Thymus (tissue), 14 donors: ENCODE measurements at places on chromosomes 5 and 9. TPM values are rescaled to one million over a fixed set of nuclear protein-coding genes. Genes with fewer than 3 reads are reported as not detected.

- no peak for DNase-seq
Measured at GRCh38 chr9:135289081-135289491, 190.5 kb upstream of the PPP1R26 start.

Gene SRD5A1
- total RNA-seq: 6.9 TPM

- DNase-seq: no peak
Measured at GRCh38 chr9:115118879-115119218, 892 bp upstream of the TNC start.

GRCh38 chr9:69500896-69501295 is 171.3 kb downstream of the APBA1 start:
- DNase-seq: no peak

DNA sequence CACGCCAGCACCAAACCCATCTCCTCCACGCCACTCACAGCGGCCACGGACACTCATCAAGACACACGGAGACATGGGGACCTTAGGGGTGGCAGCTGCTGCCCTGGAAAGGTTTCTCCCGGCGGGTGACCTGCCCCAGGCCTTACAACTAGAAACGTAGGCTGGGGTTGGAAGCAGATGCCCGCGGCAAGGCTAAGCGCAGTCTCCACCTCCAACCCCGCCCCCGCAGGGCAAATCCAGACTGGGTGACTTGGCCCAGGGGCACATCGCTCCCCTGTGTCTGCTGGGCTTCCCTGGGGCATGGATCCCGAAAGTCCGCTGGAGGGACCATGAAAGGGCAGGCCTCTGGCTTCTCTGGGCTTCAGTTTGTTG is 12.0 kb upstream of the ASS1 start:
- DNase-seq: no peak

DNA sequence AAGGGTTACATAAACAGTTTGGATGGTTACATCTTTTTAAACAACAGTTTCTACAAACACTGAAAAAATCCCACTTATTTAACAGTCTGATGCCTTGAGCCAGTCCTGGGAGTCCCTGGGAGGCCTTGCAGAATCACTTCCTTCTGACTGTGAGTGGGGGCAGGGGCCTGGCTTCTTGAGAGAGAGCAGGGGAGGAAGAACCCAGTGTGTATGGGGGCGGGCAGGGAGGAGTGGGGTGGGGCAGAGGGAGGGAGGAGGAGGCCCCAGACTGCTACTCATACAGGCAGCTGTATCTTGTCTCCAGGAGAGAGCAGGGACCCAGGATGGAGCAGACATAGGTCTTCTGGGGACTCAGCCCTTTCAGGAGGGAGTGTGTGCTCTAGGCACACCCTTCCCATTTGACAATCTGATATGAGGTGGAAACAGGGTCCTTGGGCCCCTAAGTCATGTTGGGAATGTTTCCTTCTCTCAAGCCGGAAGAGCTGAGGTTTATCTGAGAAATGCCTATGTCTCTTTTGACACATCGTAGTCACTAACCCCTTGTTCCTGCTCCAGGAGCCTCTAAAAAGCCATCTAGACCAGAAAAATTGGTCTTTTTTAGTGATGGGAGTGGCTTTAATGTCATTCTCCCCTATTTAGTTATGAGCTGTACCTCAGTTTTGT is 52.8 kb downstream of the IRF1 start:
- peak; percentile 73 for DNase-seq

DNA sequence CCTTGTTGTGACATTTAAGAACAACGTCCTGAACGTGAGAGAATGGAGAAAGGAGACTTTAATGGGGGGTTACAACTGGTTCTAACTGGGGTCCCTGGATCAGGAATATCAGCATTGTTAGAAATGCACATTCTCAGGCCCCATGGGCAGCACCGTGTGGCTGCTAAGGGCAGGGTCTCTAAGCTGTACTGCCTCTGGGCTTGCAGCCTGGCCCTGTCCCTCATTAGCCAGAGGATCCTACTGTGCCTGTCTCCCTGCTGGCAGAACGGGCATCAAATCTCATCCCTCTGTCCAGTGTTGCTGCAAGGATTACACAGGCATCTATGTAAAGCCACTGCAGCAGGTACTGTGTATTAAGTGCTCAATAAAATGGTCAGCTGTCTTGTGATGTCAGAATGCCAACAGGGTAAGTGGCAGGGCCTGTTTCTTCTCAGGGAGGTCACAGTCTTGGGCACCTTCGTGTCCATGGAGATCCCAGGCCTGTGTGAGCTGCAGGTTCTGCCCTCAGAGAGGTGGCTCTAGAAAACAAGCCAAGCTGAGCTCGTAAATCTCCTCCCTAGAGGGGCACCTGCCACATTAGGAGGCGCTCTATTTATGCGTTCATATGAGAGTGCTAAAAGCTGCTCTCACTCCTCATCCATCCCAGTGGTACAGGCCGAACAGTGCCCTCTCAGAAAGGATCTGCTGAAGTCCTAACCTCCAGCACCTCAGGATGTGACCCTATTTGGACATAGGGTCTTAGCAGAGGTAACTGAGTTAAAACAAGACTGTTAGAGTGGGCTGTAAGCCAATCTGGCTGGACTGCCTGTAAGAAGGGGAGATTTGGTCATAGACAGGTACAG is 210.5 kb downstream of the GADD45G start:
- no peak for DNase-seq

DNA sequence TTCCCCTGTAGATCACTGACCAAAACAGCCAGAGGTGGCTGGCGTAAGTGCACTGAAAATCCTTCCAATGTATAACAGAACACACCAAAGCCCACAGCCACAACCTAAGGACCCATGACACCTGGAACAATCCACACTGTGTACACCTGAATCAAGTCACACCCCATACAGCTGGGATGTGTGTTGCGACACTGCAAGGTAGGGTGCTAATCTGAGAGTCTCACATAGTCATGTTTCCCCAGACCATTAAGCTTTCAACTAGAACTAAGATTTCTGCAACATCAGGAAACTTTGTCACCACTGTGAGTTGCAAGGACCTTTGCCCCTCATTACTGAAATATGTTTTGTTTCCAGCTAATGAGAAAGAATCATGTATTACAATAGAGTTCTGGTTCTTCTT is 59.4 kb downstream of the MED27 start:
- no peak for DNase-seq

DNA sequence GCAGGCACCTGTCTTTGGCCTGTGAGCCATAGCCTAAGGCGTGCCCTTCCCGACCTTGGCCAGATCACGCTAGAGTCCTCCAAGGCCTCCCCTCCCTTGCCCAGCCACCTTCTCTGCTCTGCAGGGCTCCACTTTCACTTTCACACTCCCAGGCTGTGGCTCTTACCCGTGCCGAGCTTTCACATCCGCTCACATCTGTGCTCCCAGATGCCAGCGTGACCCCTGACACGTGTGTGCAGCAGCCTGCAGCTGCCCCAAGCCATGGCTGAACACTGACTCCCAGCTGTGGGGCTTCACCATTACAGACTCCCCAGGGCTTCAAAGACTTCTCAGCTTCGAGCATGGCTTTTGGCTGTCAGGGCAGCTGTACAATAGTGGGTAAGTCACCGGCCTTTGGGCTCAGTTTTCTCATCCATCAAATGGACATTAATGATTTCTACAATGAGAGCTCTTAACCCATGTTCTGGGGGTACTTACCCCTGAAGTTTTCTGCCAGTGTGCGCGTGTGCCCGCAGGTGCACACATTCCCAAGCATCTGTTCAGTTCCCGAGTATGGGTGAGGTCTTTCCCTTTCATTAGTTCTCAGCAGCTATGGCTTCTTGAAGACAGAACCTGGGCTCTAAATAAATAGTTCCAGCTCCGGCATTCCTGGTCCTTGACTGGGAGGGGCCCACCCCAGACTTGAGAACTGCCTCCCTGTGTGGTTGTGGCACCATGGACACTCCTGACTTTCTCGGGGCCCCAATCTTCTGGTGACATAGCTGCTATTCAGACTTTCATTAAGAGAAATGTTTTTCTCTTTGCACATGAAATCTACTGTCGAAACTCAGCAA is 118.6 kb downstream of the RGS3 start:
- DNase-seq: peak; percentile 86

Gene ZFP2
- 1.4 TPM for total RNA-seq

GRCh38 chr9:35661756-35662350 is 3.1 kb downstream of the ARHGEF39 start:
- DNase-seq: no peak

DNA sequence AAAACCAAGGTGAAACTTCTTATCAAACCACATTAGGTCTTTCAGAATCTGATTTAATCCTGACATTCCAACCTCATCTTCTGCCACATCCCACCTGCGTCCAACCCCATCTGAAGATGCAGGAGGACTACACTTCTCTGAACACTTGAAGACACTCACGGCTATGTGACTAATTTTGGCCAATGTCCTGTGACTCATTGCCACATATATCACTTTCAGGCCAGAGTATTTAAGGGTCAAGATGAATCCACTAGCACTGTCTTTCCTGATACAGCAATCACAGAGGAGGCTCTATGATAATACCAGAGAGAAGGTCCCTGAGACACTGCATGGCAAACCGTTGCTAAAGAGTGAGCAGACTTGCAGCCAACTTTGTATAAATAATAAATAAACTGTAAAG is 323.4 kb downstream of the NR2F1-AS1 start:
- no peak for DNase-seq

GRCh38 chr5:95638632-95639031 is 7.9 kb upstream of the RFESD start:
- no peak for DNase-seq

Gene KIAA1958
- 3.6 TPM for total RNA-seq

DNA sequence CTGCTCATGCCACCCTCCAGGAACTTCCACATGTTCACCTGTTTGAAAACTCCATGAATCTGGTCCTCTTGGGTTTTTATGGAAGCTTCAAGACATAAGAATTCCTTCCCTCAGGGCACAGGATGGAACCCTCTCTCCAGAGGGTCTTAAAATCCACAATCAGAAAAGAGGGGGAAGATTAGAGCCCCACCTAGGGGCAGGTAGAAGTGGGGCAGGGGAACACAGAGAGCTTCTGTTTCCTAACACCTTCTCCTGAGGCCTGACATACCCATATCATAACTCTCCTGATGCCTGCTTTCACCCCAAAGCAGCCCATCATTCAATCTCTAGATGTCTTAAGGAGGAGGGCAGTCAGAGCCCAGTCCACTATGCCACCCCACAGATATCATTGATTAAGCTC is 1087.7 kb upstream of the ARRDC3 start:
- DNase-seq: no peak

- no peak for DNase-seq
Measured at GRCh38 chr5:153699035-153699434, 208.6 kb downstream of the GRIA1 start.

Gene CHSY3
- total RNA-seq: 1.0 TPM

Gene ANKH
- 17.3 TPM for total RNA-seq

Gene HMMR
- 54.9 TPM for total RNA-seq

DNA sequence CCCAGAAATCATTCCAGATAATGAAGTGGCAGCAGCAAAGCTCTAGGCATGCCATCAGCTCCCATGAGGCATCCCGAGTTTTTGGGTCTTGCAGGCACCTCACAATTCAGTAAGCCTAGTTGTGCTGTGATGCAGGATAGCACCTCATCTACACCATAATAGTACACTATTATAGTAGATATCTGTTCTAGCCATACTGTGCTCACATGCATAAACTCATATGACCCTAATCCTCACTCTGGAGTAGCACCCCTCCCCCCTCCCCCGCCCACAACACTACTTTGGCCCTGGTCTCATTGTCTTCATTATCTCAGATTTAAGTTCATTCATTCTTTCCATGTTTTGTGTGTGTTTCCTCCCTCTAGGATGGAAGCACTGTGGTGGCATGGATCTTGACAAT is 102.5 kb upstream of the PITX1 start:
- no peak for DNase-seq

Gene SOHLH1
- total RNA-seq: not detected

DNA sequence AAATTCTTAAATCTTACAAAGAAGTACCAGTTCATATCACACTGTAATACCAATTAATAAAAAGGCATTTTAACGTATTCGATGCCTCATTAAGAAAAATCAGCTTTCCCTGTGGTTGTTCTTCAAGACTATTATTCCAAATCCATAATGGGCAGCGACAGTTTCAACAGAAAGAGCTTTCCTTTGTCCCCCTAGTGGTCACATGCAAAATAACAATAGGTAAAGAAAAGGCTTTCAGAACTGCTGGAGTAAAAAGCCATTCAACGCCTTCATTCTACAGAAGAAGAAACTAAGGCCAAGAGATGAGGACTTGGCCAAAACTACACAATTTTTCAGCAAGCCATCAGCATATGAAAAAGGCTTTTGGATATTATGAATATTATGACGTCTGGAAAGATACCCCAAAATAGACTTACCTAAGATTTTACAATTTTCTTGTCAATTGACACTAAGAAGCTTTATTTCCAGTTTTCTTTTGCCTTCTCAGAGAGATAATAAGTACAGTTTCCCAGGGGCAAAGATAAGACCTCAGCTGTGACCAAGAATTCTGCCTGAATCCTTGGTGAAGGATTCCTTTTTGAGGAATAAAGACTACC is 6.7 kb upstream of the CDH6 start:
- peak; percentile 8 for DNase-seq

GRCh38 chr5:107776922-107777740 is 106.4 kb upstream of the EFNA5 start:
- no peak for DNase-seq

GRCh38 chr9:13213337-13213736 is 66.2 kb downstream of the MPDZ start:
- no peak for DNase-seq

- DNase-seq: no peak
Measured at GRCh38 chr9:134149380-134149779, 13.5 kb downstream of the WDR5 start.

- DNase-seq: no peak
Measured at GRCh38 chr5:123059455-123059854, 22.9 kb upstream of the PPIC start.

Gene UBE2QL1
- 0.42 TPM for total RNA-seq

Gene ACO1
- 18.7 TPM for total RNA-seq

Gene PDZD2
- total RNA-seq: 4.4 TPM

- no peak for DNase-seq
Measured at GRCh38 chr9:35996358-35996970, 38.5 kb upstream of the OR2S2 start.

Gene TIFAB
- total RNA-seq: 2.5 TPM
